ENCODE measurements at places on chromosomes 7 and 10.

DNA sequence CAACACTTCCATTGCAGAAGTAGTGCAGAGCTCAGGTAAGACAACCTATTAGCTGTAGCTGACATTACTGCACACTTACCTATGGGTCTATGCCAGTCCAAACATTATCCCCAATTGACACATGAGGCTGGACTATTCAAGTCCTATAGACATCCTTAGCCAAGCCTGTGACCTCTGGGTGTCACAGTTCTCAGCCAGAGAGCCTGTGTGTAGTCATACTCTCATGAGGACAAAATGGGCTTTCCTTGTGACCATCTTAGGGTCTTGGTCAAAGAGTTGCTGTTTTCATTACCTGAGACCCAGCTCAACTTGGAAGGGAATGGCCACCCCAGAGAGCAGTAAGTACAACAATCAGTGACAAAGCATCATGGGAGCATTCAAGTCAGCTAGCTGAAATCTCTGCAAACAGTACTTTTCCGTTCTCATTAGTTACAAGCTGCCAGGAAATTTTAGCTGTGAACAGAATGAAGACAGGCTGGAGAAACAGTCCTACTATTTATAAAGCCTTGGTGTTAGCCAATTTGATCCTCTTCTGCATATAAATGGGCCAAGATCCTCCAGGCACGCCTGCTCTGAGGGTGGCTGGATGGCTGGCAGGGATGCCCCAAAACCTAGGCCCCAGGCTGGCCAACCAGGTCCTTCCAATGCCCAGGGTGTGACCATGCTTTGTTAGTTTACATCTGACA, 44.3 kb downstream of the NUDCD3 start:
- no peak for DNase-seq

DNA sequence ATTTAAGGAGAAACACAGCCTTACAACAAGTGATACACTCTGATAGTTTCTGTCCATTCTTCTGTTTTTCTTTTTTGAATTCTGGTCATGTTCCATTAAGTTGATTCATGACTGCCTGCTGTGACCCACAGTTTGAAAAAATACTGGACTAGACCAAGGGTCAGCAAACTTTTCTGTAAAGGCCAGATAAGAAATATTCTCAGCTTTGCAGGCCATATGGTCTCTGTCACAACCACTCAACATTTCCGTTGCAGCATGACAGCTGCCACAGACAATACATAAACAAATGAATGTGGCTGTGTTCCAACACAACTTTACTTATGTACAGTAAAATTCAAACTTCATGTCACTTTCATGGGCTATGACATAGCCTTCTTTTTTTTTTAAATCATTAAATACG, 156.7 kb downstream of the PLXNA4 start:
- DNase-seq, result no peak

DNA sequence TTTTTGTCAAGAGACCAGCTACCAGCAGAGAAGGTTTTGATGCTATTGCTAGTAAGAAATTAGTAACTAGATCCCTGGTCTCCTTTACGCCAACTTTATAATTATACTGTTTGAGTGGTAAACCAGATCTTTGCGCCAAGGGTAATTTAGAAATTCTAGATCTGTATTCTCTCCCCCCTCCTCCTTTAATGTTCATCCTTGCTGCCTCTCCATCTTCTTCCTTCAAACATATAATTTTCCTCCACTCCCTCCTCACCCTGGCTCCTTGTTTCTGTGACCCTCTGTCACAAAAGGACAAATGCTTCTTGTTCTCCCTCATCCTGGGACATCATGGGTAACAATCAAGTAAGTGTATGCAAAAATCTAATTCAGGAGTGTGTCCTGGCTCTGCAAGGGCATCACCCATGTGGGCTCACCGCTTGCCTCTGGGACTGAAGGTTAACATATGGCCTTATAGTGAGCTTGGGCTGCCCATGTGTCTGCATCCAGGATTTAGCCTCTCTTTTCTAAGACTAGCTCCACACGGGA, 121.2 kb downstream of the BAMBI start:
- no peak for DNase-seq

DNA sequence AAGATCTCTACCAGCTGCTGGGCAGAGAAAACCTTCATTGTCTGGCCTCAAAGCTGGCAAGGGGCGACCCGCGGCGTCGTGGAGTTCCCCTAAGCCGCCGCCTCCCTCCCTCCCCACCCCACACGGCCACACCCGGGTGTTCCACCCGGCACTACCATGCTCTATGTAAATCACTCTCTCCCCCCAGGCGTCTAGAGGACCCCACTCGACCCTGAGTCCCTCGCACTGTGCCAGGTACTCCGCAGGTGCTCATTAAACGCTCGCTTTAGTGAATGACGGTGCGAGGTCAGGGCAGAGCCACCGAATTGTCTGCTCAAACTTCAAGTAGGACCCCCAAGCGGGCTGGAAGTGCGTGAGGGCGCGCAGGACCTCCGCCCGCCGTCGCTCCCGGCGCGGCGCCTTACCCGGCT, 628 bp downstream of the PARP12 start:
- DNase-seq, result no peak

- no peak for DNase-seq
These were observed 44.7 kb upstream of the SMNDC1 start for GRCh38 chr10:110349386-110349785.

DNA sequence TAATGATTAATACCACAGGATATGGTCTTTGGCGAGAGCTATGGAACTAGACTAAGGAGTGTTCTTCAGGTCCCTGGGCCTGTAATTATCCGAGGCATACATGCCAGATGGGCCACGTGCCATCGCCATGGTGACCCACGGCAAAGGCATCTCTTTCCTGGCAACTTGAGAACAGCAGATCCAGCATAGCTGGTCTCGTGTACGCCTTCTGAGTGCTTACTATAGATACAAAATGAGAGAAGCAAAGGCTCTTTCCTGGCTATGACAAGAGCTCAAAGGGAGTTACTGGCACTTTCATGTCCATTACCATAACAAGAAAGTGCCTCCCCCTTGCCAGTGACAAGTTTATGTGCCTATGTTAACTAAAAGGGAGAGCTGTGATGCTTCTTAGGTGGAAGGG, 26.0 kb upstream of the GLI3 start:
- DNase-seq, result peak; percentile 85

DNA sequence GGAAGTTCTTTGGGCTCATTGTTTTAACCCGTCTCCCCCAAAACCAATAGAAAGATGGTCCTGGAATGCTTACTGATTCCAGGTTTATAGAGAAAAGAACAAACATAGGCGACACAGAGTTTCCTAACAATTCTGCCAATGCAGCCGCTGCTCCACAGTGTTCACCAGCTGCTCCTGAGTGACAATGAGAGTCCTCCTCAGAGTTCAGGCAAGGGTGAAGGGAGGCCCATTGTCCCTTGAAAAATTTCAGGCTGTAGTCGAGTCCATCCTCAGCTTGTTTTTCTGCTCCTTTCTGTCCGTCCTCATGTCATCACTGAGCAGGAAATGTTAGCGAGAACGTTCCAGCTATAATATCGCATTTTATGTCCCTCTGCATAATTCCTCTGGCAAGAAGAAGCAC, 537.6 kb downstream of the TCERG1L start:
- DNase-seq, result no peak

DNA sequence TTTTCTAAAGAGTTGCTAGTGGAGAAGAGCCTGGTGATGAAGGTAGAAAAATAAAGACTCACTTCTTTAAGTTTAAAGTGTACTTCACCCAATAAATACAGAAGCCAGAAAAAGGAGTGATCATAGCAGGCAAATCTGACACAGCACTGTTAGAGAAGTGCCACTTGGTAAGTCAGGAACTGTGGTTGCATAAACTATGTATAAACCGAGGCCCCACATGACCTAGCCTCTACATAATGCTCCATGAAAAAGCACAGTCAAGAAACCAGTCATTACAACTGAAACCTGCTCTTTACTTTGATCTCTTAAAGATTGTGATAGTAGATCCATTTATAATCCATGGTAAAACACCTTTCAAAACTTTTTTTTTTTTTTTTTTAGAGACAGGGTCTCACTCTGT, 172.1 kb upstream of the PHYHIPL start:
- no peak for DNase-seq

DNA sequence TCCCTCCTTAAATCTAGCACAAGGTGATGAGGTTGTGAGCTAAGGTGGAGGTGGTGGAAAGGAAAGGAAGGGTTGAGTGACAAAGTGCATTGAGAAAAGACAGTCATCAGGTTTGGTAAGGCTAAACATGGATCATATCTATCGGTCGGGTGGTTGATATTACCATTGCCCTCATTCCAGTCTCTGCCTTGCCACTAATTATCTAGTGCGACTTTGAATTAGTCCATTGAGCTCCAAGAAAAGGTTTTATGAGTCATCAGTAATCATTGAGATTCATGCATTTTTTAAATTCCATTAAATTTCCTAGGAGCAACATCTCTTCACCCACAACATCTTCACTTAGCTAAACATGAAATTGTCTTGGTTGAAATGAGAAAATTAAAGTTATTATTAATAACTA, 68.9 kb upstream of the FRMD4A start:
- DNase-seq, result no peak

DNA sequence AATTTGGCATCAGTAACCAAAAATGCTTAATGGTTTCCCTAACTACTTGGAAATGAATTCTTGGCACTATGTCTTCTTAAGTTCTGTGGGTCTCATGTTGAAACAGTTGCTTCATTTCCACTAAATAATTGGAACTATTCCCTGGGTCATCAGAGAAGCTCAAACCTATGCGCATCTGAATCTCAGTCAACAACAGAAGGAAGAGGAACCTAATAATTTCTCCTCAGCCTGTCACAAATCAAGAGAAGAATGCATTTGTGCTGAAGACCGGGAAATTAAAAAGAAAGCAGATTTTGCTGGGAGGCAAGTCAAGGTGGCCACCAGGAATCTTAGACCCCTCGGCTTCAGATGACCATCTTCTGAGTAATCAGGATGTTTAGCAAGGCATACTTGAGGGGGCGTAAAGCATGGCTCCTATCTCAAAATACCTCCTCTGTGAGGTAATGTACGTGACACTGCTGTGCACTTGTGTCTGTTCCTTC, 41.4 kb downstream of the TOMM7 start:
- DNase-seq, result peak; percentile 92

DNA sequence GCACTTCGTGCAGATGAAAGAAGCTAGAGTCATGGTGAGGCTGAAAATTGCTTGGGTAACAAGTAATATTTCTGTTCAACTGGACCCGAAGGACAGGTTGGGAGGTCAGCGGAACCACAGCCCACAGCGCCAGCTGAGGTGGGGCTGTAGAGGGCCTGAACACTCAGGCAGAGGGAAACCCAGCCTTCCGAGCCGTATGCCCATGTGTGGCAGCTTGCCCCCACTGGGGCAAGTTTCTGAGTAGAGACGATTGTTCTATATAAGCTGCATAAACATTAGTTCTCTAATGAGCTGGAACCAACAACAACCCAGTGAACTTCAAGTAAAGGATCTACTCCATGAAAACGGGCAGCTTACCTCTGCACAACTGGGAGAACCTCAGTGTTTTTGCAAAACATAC, 58.4 kb upstream of the TNS3 start:
- no peak for DNase-seq

GRCh38 chr10:73253225-73253555, 746 bp upstream of the MRPS16 start:
- DNase-seq, result no peak

DNA sequence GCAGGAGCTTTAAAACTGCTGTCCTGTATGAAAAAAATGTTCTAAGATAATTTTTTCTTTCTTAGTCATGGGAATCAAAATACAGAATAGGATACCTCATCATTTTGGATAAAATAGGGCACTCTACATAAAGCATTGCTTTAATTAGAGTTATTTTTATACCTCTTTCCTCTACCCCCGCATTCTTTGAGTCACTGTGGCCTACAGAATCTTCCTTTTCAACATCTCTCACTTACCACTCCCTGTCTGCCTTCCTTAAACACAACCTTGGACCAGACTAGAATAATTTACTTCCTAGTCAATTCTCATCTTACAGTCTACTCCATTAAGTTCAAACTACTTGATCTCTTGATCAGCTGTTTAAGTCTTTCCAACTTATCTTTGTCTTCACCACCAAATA, 462.3 kb downstream of the PHTF2 start:
- DNase-seq, result no peak

- no peak for DNase-seq
These were observed 26.4 kb downstream of the CBX3 start for GRCh38 chr7:26227987-26228386.

- peak; percentile 38 for DNase-seq
These were observed 94.8 kb downstream of the CPED1 start for GRCh38 chr7:121083138-121083789.

GRCh38 chr7:8211725-8212096, 50.3 kb downstream of the ICA1 start:
- peak; percentile 22 for DNase-seq

GRCh38 chr10:78829565-78829964, 239.2 kb upstream of the ZMIZ1 start:
- DNase-seq, result no peak

GRCh38 chr10:34505338-34505737, 309.8 kb downstream of the PARD3 start:
- DNase-seq, result peak; percentile 13

- DNase-seq, result no peak
These were observed 122.9 kb downstream of the LYZL1 start for GRCh38 chr10:29411666-29412315.
